ENCODE measurements at places on chromosomes 3 and 15.

GRCh38 chr3:65689436-65689835 lies 349.3 kb downstream of the MAGI1 start:
- no peak for DNase-seq

DNA sequence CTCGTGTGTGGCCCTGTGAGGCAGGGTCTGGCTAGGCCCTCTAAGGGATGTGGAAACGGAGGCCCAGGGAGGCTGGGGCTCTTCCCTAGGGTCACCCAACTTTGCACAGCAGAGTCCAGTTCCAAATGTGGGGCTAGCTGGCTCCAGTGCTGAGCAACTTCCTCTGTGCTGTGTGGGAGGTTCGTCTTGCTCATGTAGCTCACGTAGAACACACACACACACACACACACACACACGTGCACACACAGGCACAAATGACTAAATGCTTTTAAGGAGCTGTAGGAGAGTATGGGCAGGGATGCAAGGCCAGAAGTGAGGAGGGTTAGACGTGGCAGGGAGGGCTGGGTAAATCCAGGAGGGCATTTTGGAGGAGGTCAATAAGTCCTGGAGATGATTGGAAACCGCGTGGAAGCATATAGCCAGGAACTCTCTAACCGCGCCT lies 213.8 kb downstream of the RPLP1 start:
- no peak for DNase-seq

DNA sequence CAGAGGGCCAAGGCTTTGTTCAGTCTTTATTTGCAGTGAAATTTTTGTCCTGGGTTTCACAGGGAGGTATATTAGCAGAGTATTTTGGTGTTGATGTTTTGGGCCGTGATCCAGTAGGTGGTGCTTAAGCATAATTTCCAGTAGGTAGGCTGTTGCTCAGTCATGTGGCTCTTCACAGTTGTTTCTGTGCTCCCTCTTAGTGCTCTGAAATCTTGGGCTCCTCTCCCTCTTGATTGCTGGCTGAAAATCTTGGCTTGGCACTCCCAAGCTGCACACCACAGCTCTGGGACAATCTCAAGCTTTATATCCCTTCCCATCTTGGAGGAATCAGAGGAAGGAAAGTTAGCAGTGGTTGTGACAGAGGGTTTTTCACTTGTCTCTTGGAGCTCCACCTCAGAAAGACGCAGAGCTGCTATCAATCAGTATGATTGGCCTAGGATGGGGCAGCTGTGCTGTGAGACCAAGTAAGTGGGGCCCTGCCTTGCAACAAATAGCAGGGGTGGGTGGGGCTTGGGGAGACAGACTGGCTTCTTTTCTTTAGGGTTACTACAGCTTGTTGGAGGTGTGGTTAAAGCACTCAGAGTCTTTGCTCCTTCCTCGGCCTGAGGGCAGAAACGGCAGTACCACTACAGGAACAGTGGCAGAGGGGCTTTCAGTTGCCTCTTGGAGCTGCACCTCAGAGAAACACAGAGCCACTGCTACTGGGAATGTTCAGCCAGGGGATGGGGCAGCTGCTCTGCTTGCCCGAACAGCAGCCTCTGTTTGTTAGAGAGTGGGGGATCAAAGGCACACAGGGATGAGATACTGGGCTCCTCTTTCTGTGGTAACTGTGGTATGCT lies 627.0 kb downstream of the SI start:
- DNase-seq = no peak

- DNase-seq = no peak
Measured at GRCh38 chr3:65888980-65889706, 149.6 kb downstream of the MAGI1 start.

- no peak for DNase-seq
Measured at GRCh38 chr3:125202197-125202596, 10.4 kb downstream of the SLC12A8 start.

GRCh38 chr3:124935264-124935663 lies 713 bp upstream of the MUC13 start:
- no peak for DNase-seq

GRCh38 chr15:34944936-34945335 lies 24.6 kb downstream of the AQR start:
- no peak for DNase-seq

DNA sequence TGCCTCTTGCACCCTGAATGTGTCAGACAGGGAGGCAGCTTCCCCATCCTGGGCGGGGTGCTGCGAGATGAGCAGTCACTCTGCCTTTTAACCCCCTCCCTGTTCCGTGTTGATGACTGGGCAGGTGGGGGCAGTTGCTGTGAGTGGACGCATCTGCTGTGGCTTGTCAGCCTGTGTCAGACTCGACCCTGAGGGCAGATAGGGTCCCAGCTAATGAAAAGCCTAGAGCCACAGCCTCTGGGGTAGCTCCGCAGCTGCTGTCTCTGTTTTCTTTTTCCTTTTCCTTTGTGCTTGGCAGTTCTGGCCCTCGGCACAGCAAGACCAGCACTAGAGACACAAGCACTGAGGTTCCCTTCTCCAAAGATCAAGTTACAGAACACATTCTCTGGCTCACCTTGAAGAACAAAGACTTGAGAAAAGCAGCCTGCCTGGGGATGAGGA lies 43.0 kb upstream of the GLCE start:
- peak; percentile 19 for DNase-seq

GRCh38 chr15:29097971-29098370 lies 171.7 kb downstream of the NSMCE3 start:
- no peak for DNase-seq

Measured in hematopoietic multipotent progenitor cell treated with erythropoietin and hydrocortisone succinate and interleukin-3 and kit ligand, for 15 days (in vitro differentiated cells).